ENCODE measurements at places on chromosomes 5 and 9.

DNA sequence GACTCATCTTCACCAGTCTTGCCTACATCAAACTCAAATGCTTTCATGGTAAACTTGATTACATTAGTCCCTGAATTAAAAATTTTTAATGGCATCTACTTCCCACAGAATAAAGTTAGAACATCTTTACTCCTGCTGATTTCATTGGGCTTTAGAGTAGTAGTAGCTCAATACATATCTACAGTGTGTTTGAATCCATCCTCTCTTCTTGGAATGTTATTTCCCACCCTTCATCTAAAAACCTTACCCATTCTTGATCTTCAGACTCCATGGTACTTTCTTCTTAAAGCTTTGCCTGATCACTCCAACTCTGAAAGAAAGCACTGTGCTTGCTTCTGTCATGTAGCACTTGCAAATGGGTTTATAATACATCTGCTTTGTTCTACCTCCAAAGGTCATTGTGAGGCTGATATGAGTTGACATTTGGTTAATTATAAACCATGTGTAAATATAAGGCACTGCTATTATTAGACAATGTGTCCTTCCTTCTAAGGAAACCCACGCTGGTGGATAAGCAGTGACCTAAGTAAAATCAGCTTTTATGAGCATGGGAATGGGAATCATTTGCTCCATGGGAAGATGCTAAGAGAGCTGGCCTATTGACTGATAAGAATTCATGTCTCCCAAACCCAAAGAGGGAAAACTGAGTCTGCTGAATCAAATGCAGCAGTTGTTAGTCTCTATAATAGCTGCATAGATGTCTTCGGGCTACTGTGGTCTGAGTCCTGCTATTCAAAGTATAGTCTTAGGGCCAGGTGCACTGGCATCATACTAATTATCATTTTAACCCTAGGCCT lies 7.5 kb upstream of the PRLR start:
- DNase-seq = no peak

- DNase-seq = no peak
Measured at GRCh38 chr5:18526792-18527405, 892.6 kb downstream of the TAF11L14 start.

- DNase-seq = no peak
Measured at GRCh38 chr9:129287619-129288305, 109.7 kb upstream of the IER5L start.

DNA sequence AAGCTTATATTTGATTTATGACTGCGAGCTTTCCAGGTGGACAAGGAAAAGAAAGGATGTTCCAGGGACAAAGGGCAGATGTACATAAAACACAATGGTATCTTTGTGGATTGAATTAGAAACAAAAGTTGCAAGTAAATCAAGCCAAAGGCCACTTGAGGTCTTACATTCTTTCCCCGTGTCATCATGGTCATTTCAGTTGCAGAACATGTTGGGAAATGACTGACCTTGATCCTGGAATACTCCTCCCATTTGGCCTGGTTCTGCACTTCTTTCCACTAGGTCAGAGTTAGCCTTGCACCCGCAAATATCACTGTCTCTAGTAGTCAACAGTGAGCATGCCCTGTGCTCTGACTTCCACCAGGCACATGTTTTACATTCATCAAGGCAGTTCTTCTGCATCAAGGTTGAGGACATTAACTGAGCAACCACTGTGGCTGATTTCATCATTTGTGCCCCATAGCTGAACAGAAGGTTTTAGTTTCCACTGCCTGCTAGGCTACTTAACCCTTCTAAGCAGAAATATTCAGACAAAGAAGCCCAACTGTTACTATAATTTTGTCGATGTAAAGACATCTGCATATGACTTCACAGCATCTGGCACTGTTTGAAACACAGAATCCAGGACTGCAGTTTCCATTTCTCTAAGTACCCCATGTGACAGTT lies 1161.7 kb upstream of the DMAC1 start:
- DNase-seq = no peak

- DNase-seq = no peak
Measured at GRCh38 chr9:131394464-131395156, 724 bp downstream of the PRRC2B start.

GRCh38 chr9:99752417-99753109 lies 69.1 kb upstream of the NR4A3 start:
- DNase-seq = no peak

DNA sequence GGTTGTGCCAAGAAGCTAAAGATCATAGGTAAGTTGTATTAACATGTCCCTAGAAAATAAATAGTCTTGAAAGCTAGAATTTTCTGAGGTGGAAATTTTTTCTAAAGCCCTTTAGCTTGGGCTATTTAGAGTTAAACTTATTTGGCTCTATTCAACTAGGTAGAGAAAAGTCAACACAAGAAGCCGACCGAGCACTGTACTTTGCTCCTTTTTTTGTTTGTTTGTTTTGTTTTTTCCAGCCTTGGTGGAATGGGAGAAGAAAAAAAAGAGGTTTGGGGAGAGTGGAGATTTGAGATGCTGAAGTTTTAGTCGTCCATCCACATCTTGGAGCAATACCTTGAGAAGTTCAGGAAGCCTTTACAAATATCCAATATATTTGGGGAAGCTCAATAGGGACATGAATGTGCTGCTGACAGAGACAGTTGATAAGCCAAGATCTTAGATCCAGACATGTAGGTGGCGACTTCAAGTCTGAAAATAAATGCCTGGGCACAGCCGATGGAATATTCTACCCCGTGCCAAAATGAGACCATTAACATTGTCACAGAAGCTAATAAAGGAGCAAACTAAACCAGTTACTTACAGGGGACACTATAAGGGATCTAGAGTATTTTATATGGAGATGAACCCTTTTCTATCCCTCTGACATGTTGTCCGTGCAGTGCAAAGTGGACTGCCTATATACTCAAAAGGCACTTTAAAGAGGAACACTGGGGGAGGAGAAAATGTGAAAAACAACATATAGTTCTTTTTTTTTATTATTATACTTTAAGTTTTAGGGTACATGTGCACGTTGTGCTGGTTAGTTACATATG lies 466.1 kb downstream of the PTPRD start:
- DNase-seq = no peak

- no peak for DNase-seq
Measured at GRCh38 chr5:147410496-147411358, 99.1 kb downstream of the DPYSL3 start.

DNA sequence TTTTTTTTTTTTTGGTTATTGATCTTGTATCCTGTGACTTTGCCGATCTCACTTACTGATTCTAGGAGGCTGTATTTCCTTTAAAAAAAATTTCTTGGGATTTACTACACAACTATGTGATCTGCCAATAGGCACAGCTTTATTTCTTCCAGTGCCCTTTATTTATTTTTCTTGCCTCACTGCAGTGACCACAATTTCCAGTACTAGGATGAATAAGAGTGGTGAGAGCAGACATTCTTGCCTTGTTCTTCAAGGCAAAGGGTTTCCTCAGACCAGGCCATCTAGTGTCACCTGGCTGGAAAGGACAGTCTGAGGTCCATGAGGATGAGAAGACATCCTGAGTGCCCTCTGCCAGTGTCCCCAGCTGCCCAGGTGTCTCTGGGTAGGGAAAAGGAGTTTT lies 265.4 kb downstream of the SPOCK1 start:
- no peak for DNase-seq

DNA sequence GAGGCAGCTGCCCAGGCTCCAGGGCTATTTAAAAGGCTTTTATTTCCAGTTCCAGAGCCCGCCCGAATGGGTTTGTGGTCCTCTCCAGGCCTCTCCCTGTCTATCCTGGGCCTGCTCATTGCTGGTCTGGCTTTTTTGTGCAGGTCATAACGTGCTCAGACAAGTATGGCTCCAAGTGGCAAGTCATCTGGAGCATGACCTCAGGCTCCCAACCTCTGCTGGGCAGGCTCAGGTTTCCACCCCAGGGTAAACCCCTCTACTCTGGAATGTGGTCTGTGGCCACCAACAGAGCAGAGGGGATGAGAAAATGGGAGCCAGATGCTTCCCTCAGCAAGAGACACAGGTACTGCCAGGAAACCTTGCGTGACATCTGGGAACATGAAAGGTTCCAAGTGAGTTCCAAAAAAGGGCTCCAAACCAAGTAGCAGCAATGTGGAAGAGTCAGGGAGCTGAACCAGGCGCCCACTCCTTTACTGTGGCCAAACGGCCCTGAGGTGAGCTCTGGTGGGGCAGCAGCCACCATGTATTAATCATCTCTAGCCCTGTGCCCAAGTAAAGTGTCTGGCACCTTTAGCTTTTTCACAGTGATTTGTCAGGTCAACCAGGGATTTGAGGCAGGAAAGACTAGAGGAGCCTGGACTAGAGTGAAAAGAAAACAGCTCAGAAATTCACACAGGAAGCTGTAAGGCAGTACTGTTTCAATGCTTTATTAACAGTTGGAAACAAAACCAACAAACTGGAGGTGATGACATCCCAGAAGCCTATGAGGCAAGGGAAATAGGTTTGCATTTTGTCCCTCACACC lies 25.7 kb downstream of the PCDHGC5 start:
- DNase-seq = no peak

GRCh38 chr9:84789463-84789830 lies 119.9 kb downstream of the NTRK2 start:
- no peak for DNase-seq

DNA sequence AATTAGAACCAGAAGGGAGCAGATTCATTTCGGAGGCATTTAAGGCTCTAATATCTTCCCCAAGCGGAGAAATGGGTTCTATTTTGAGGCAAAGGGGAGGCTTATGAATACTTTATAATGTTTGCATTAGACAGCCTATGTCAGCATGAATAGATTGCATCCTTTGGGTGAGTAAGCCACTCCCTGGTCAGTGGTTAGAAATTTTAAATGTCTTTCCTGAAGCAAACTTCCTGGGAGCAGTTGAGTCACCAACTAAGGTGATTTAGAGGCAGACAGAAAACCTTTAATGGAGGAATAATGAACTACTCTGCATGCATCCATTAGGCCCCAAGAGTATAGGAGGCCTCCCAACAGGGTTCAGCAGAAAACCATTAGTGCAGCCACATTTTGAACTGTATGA lies 204.9 kb downstream of the ELAVL2 start:
- no peak for DNase-seq

- DNase-seq = no peak
Measured at GRCh38 chr5:158120760-158121159, 261.8 kb upstream of the CLINT1 start.

- no peak for DNase-seq
Measured at GRCh38 chr5:78779262-78779661, 130.7 kb upstream of the LHFPL2 start.

DNA sequence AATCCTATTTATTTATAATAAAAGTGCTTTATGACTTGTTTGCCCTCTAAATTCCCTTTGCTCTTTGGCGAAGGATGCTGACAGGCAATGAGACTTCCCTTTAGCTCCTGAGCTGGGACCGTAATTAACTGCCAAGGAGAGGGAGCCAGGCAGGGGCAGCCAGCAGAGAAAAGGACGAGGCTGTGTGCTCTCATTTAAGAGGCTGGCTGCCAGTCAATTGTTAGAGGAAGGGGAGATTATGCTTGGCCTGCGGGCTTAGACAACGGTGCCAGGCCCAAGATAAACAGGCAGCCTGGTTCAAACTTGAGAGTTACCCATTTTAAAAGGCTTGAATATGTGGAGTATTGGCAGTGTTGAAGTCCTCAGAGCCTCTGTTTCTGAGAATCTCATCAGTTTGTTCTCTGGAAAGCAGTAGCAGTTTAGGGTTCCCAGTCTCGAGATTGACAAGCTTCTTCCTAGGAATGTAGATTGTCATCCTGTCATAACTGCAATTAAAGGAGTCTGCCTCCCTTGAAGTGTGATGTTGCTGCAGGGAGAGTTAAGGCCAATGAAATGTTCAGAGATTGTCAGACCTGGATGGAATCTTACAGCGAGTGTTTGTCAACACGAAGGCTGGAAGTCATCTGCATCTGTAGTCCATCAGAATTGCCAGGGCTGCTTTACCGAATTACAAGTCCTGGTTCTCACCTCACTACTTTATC lies 113.2 kb downstream of the JAKMIP2 start:
- peak; percentile 49 for DNase-seq

- DNase-seq = no peak
Measured at GRCh38 chr9:123238365-123238764, 30.0 kb downstream of the STRBP start.

Data from pons (tissue), 1 donor.